ENCODE measurements at places on chromosomes 1 and 21. TPM values are rescaled to one million over a fixed set of nuclear protein-coding genes. Genes with fewer than 3 reads are reported as not detected.

DNA sequence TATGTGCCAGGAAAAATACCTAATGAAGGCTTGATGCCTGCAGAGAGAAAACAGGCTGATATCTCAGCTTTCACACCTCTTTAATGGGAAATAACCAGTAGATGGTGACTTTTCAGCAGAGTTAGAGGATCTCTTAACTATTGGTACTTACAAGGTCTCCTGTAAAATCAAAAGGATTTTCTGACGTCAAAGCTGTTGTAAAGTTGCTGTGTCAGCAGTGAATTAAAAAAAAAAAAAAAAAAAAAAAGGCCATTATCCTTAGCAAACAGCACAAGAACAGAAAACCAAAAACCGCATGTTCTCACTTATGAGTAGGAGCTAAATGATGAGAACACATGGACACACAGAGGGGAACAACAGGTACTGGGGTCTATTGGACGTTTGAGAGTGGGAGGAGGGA lies 349.1 kb downstream of the AMY1C start:
- DNase-seq: no peak

- DNase-seq: no peak
These were observed 9.3 kb upstream of the HES5 start for GRCh38 chr1:2539312-2539907.

Gene LEMD1
- total RNA-seq: not detected

Gene TTC39A
- total RNA-seq: 0.38 TPM

Gene CCDC30
- 4.3 TPM for total RNA-seq

All from activated B cell treated with CpG ODN at 0.5 μM for 24 hours (primary cell).